ENCODE measurements at places on chromosomes 5 and 9.
A peak's percentile ranks its signal among the peaks of the same experiment; 100 is the strongest.

DNA sequence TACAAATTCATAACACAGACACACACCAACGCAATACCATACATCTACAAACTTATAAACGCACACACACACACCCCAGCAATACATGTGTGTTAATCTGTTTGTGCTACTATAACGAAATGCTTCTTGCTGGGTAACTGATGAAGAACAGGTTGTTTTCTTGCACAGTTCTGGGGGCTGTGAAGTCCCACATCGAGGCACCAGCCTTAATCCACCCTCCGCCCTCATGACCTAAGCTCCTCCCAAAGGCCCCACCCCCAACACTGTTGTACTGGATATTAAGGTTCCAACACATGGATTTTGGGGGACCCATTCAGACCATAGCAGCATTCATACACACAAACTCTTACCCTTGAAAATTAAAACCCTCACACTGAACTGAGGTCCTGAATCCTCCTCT lies 38.8 kb upstream of the LPCAT1 start:
- DNase-seq, result no peak
- H3K4me1 ChIP-seq, result no peaks in the 10 kb centered on the region
- no peaks in the 10 kb centered on the region for H3K36me3 ChIP-seq
- no peak overlapping the region for H3K4me3 ChIP-seq
- peaks cover 15% of the 10 kb centered on the region for H3K27me3 ChIP-seq
- no peak overlapping the region for H3K27ac ChIP-seq

GRCh38 chr5:141127305-141127704 lies 5.7 kb downstream of the PCDHB4 start:
- H3K4me3 ChIP-seq, result no peak overlapping the region
- no peaks in the 10 kb centered on the region for H3K36me3 ChIP-seq
- no peak for DNase-seq
- H3K4me1 ChIP-seq, result no peaks in the 10 kb centered on the region

DNA sequence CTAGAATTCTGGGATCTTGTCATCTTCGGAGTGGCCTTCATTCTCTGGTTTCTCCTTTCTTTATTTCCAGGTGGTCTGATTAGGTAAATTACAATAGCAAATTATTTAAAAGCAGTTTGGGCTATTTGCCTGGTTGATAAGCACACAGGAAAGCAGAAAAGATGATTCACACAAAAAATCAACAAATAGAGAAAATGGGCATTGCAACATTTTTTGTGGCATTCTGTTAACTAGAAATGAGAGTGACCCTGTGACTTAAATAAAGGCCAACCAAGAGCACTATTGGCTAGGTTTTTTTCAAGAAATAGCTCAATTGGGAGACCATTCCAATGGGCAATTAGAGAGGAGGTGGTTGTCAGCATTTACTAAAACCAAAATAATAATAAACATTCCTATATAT lies 6.5 kb upstream of the PDZD2 start:
- H3K27me3 ChIP-seq, result no peaks in the 10 kb centered on the region
- H3K36me3 ChIP-seq, result no peaks in the 10 kb centered on the region
- H3K4me1 ChIP-seq, result no peaks in the 10 kb centered on the region
- DNase-seq, result no peak

DNA sequence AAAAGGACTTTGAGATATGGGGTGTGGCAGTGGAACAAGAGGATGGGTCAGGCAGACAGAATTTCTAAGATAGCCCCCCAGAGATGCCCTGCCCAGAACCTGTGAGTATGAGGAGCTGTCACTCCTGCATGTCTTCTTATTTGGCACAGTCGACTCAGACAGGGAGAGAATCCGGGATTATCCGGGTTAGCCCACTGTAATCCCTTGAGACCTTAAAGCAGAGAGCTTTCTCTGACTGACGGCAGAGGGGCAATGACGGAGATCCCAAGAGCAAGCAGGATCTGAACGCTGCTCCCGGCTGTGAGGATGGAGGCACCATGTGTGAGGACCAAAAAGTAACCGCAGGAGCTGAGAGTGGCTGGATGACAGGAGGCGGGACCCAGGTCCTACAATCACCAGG lies 8.8 kb upstream of the NHP2 start:
- H3K4me1 ChIP-seq, result no peaks in the 10 kb centered on the region
- H3K36me3 ChIP-seq, result no peaks in the 10 kb centered on the region
- H3K4me3 ChIP-seq, result no peak overlapping the region
- no peak overlapping the region for H3K27ac ChIP-seq
- H3K27me3 ChIP-seq, result peaks cover 35% of the 10 kb centered on the region

DNA sequence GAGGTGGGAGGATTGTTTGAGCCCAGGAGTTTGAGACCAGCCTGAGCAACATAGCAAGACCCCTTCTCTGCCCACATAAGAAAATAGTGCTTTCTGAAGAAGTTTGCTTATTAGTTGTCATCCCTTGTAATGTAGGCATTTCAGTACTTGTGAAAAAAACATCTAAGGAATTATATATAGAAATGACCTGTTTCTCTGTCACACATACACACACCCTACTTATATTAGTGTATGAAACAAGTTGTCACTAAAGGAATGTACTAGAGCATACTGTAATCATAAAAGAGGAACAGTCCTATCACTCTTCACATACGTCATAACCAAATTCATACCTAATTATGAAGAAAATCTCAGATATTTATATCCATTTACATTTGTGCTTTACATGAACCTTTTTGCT lies 122.0 kb downstream of the NIPBL start:
- no peaks in the 10 kb centered on the region for H3K27me3 ChIP-seq
- H3K4me3 ChIP-seq, result no peak overlapping the region
- no peak for DNase-seq
- H3K4me1 ChIP-seq, result no peaks in the 10 kb centered on the region

- peaks cover 7% of the 10 kb centered on the region for H3K27me3 ChIP-seq
- H3K4me1 ChIP-seq, result peaks cover 41% of the 10 kb centered on the region
- no peak for DNase-seq
- no peak overlapping the region for H3K27ac ChIP-seq
- no peaks in the 10 kb centered on the region for H3K36me3 ChIP-seq
These were observed 2.0 kb downstream of the PITX1 start for GRCh38 chr5:135031813-135032694.

GRCh38 chr9:69412741-69413150 lies 87.7 kb downstream of the ENTREP1 start:
- no peaks in the 10 kb centered on the region for H3K27me3 ChIP-seq
- no peak overlapping the region for H3K27ac ChIP-seq
- no peak overlapping the region for H3K4me3 ChIP-seq

- no peaks in the 10 kb centered on the region for H3K36me3 ChIP-seq
- H3K27me3 ChIP-seq, result no peaks in the 10 kb centered on the region
- H3K4me3 ChIP-seq, result no peak overlapping the region
- DNase-seq, result no peak
- H3K4me1 ChIP-seq, result peaks cover 6% of the 10 kb centered on the region
These were observed 45.2 kb upstream of the GLIPR2 start for GRCh38 chr9:36091026-36091953.

- H3K27ac ChIP-seq, result no peak overlapping the region
- H3K27me3 ChIP-seq, result no peaks in the 10 kb centered on the region
- no peaks in the 10 kb centered on the region for H3K4me1 ChIP-seq
- H3K4me3 ChIP-seq, result no peak overlapping the region
- no peaks in the 10 kb centered on the region for H3K36me3 ChIP-seq
These were observed 14.2 kb upstream of the AP3B1 start for GRCh38 chr5:78308703-78309102.

- DNase-seq, result no peak
- no peaks in the 10 kb centered on the region for H3K4me1 ChIP-seq
- no peak overlapping the region for H3K27ac ChIP-seq
- H3K4me3 ChIP-seq, result no peak overlapping the region
These were observed 363.1 kb downstream of the PRELID2 start for GRCh38 chr5:145471831-145472612.

- H3K27ac ChIP-seq, result no peak overlapping the region
- H3K4me3 ChIP-seq, result no peak overlapping the region
- no peaks in the 10 kb centered on the region for H3K4me1 ChIP-seq
- no peak for DNase-seq
- H3K36me3 ChIP-seq, result no peaks in the 10 kb centered on the region
These were observed 13.3 kb upstream of the MPDZ start for GRCh38 chr9:13292782-13293181.

DNA sequence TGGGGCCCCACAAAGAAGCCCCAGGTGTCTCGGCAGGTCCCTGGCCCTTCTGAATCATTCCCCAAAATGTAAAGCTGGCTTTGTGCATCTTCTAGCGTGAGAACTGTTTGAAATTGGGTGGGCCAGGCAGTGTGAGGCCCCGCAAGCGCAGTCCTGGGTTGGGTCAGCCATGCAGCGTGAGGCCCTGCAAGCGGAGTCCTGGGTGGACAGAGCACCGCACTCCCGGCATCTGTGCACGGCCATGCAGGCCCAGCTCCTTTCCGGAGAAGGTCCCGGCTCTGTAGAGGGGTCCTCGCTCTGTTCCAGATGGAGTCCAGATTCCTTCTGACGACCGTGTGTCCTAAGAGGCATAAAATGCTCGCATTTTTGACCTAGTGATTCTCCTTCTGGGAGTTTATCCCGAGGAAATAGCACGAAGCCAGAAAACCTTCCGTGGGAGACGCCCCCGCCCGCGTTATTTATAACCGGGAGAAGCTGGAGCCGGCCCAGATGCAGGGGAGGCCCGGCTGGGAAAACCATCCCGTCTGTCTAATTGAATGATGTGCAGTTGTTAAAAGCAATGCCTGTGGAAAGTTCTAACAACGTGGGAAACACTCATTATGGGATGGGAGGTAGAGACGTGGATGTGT lies 19.4 kb upstream of the NOTCH1 start:
- no peaks in the 10 kb centered on the region for H3K36me3 ChIP-seq
- no peak overlapping the region for H3K4me3 ChIP-seq
- DNase-seq, result no peak
- peaks cover 20% of the 10 kb centered on the region for H3K27me3 ChIP-seq
- H3K4me1 ChIP-seq, result peaks cover 2% of the 10 kb centered on the region

GRCh38 chr9:128275198-128276007 lies at the start of gene GOLGA2:
TSS of gene GOLGA2 (minus strand) at chr9:128276007. CDS start at chr9:128275976, 31 bp downstream.
- peaks cover 3% of the 10 kb centered on the region for H3K4me1 ChIP-seq
- H3K27ac ChIP-seq, result peak within 1 kb of the TSS; percentile 61
- H3K36me3 ChIP-seq, result peaks cover 24% of the 10 kb centered on the region
- H3K4me3 ChIP-seq, result peak within 1 kb of the TSS; percentile 78
- H3K27me3 ChIP-seq, result no peaks in the 10 kb centered on the region
- DNase-seq, result no peak

DNA sequence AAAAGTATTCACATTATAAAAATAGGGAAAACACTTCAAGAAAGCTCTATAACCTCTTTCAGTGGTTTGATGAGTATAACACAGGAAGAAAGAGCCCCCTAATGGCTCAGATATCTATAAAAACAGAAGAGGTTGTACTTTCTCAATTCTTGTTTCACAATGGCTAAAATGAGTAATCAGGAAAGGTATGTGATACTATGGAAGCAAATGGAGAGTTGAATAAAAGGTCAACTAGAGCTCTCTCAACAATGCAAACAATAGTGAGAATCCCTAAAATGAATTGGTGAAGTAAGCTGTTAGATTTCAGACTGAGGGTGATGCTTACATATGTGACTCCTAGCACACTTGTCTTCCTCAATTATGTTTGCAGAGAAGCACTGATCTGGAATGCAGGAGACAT lies 584.6 kb upstream of the CDH18 start:
- H3K27ac ChIP-seq, result no peak overlapping the region
- no peaks in the 10 kb centered on the region for H3K27me3 ChIP-seq
- no peaks in the 10 kb centered on the region for H3K36me3 ChIP-seq
- no peaks in the 10 kb centered on the region for H3K4me1 ChIP-seq

- H3K4me3 ChIP-seq, result no peak overlapping the region
- DNase-seq, result no peak
- H3K4me1 ChIP-seq, result no peaks in the 10 kb centered on the region
These were observed 204.9 kb downstream of the CHSY3 start for GRCh38 chr5:130109152-130109551.

- H3K27me3 ChIP-seq, result no peaks in the 10 kb centered on the region
- no peak overlapping the region for H3K27ac ChIP-seq
These were observed 435.7 kb downstream of the SH3GL2 start for GRCh38 chr9:18014556-18014955.

DNA sequence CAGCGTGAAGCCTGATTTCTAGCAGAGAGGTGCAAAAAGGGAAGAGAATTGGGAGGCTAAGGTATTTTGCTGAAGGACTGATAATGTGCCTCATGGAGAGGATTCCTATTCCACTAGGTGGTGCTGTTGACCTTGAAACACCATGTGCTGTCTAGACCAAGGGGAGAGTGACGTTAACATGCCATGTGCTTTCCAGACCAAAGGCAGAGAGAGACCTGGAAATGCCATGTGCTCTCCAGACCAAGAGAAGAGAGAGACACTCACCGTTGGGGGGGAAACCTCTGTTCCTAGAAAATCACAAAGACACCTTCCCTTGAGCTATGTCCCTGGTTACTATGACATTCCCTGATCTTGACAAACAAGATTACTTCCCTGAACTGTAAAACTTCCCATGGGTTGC lies 286.0 kb upstream of the TUSC1 start:
- H3K27me3 ChIP-seq, result no peaks in the 10 kb centered on the region
- H3K36me3 ChIP-seq, result no peaks in the 10 kb centered on the region
- no peaks in the 10 kb centered on the region for H3K4me1 ChIP-seq

DNA sequence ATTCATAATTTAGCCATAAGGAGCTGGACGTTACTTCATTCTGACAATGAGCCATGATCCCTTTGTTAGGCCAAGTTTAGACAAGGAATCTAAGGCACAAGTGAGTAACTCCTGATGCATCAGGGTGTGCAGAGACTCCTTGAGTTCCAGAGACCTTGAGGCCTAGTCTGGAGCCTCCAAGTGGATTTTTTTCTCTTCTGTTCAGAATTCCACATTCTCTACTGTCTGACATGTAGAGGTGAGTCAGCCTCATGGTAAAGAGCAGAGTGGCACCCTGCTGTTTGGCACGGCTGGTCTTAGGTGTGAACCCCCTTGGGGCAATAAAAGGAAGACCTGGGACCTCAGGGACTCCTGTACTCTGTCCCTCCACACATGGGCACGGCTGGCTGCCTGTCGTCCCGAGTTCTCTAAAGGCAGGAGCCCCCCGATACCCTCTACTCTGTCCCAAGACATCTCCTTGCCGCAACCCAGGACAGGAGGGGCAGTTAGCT lies 22.0 kb upstream of the TGFBI start:
- DNase-seq, result no peak
- no peaks in the 10 kb centered on the region for H3K27me3 ChIP-seq
- no peak overlapping the region for H3K4me3 ChIP-seq
- H3K4me1 ChIP-seq, result no peaks in the 10 kb centered on the region
- H3K36me3 ChIP-seq, result no peaks in the 10 kb centered on the region

- no peaks in the 10 kb centered on the region for H3K4me1 ChIP-seq
- no peak for DNase-seq
- H3K36me3 ChIP-seq, result no peaks in the 10 kb centered on the region
- no peak overlapping the region for H3K27ac ChIP-seq
- H3K4me3 ChIP-seq, result no peak overlapping the region
- H3K27me3 ChIP-seq, result peaks cover 2% of the 10 kb centered on the region
These were observed 305.4 kb upstream of the IRX2 start for GRCh38 chr5:3056866-3057265.

GRCh38 chr5:163908253-163908652 lies 402.8 kb downstream of the MAT2B start:
- H3K4me1 ChIP-seq, result no peaks in the 10 kb centered on the region
- no peaks in the 10 kb centered on the region for H3K36me3 ChIP-seq
- no peak overlapping the region for H3K4me3 ChIP-seq
- H3K27me3 ChIP-seq, result no peaks in the 10 kb centered on the region

Measured in T-cell (primary cell).